SHP77 treated with DMSO at 0.1 percent for 48 hours (cell line): ENCODE measurements at places on chromosomes 3 and 15.

DNA sequence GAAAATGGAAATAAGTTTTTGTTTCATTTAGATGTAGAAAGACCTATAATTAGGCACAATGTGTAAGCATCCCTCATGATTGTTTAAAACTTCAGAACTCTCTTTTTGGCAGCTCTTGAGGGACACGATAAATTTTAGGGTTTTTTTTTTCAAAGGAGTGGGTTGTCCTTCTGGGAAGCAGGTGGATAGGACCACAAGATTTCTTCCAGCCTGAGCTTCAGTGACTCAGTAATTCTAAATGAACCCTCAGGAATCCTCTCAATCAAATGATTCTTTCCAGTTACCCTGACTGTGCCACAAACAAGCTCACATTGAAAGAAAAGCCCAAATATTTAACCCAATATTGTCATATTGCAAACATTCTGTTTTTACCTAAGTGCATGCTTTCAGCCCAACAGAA is 45.1 kb downstream of the COL8A1 start:
- DNase-seq = no peak

DNA sequence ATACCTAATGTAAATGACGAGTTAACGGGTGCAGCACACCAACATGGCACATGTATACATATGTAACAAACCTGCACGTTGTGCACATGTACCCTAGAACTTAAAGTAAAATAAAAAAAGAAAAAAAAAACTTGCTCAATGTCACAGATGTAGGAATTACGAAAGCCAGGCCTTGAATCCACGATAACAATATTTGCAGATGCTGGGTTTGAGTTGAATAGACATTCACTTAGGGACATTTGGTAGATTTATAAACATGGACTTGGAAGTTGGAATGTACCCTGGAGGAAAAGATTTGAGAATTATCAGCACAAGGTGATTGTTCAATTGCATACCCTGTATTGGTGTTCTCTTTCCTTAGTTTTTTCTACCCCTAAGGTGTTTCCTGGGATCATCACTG is 260.2 kb upstream of the PEX5L start:
- no peak for DNase-seq

DNA sequence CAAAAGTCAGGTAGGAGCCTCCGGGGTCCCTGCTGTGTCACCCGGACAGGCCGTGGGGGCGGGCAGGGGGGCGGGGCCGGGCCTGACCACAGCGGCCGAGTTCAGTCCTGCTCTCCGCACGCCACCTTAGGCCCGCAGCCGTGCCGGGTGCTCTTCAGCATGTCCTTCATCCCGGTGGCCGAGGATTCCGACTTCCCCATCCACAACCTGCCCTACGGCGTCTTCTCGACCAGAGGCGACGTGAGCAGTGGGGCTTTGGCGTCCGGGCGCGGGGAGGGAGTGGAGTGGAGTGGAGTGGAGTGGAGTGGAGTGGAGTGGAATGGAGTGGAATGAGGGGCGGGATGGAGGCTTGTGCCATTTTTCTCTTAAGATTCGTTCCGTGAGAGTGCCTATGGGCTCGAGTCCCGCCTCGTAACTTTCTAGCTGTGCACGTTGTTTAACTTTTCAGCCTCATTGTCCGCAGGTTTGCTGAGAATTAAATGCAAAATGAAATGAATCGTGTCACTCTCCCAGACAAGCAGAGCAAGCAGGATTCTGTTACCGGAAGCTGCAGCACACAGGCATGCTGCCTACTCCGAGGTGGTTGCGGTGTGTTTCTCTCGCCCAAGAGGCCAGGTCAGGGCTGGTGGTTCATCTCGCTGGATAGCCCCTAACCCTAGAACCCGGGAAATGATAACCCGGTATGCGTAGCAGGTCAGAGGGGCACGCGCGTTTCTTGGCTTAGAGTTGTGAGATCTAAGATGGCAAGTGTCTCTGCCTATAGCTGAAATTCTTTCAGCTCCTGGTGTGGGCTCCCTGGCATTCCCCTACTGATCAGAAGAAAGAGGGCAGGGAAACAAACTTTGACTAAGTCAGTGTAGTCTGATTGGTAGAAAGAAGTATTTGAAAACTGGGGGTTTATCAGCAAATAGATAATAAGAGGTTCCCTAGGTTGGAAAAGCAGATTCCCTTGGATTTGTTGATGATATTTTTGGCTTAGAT is at the start of gene FAH:
TSS of gene FAH (plus strand) at position 104 of the 981 bp plus-strand sequence. CDS start at position 160, 56 bp downstream.
- no peak for DNase-seq

GRCh38 chr3:38154033-38154494 is 11.3 kb upstream of the OXSR1 start:
- no peak for DNase-seq

GRCh38 chr3:185823078-185824044 is 1.5 kb downstream of the IGF2BP2 start:
- no peak for DNase-seq

GRCh38 chr3:87228316-87228715 is 1.2 kb downstream of the CHMP2B start:
- DNase-seq = no peak

DNA sequence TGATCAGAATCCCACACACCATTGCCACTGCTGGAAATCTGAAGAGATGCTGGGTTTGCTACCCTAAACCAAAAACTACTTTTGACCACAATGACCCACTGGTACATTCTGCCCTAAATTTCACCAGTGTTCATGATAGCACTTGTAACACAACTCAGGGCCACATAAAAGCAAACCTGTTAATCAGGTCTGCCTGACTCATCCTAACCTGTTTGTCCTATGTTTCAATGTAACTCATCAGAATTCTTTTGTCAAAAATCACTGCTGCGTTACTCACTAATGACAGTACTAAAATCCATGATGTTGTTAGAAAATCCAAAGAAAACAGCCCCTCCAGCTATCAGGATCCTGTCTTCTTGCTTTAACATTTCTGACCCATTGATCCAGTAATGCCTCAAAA is 55.6 kb upstream of the XCR1 start:
- DNase-seq = no peak

DNA sequence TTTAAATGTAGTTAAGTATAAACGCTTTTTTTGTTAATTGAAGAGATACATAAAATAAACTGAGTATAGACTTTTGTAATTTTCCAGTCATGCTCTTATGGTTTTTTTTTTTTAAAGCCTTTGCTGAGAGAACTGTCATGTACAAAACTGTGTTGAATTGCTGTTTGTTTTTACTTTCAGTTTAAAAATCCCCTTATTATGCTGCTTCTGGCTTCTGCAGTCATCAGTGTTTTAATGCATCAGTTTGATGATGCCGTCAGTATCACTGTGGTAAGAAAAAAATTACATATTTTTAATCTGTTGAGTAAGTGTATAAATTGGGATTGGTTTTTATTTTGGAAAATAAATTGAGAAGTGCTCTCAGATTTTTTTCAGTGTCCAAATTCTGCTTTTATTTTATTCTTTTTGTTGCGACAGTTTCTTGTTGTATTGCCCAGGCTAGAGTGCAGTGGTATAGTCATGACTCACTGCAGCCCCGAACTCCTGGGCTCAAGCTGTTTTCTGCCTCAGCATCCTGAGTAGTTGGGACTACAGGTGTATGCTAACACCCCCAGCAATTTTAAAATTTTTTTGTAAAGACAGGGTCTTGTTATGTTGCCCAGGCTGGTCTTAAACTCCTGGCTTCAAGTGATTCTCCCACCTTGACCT is 40.7 kb downstream of the ATP2C1 start:
- no peak for DNase-seq

- no peak for DNase-seq
Observed at GRCh38 chr15:41501931-41502794, 8.5 kb downstream of the ITPKA start.

DNA sequence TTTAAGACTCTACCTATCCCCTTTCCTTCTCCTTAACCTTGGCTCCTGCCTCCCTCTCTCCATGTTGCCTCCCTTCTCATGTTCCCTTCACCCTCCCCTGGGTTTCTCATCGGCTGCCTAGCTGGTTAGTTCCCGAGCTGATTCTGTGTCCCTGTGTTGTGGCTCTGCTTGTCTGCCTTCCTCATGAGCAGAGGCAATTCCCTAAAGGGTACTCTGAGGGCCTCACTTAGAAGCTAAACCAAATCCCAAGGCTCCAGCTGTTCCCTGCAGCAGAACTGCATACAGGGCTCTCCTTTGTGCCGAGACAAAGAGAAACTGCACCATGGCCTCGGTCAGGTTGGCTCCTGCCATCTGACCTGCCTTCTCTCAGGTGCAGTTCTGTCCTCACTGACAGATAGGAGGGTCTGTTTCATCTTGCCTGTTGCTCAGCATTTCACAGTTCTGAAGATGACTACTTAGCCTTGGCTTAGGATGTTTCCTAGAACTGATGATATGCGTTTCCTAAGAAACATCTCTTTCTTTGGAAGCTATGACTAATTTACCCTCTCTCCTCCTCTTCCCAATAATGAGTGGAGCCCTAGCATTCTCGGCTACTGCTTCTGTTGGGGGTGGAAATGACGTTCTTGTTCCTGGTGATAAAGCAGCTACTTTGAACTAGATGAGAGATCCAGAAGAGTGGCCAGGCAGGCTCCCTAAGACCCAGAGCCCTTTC is 27.1 kb downstream of the DUOX1 start:
- DNase-seq = no peak

- no peak for DNase-seq
Observed at GRCh38 chr3:182978387-182978786, 2.0 kb downstream of the DCUN1D1 start.

DNA sequence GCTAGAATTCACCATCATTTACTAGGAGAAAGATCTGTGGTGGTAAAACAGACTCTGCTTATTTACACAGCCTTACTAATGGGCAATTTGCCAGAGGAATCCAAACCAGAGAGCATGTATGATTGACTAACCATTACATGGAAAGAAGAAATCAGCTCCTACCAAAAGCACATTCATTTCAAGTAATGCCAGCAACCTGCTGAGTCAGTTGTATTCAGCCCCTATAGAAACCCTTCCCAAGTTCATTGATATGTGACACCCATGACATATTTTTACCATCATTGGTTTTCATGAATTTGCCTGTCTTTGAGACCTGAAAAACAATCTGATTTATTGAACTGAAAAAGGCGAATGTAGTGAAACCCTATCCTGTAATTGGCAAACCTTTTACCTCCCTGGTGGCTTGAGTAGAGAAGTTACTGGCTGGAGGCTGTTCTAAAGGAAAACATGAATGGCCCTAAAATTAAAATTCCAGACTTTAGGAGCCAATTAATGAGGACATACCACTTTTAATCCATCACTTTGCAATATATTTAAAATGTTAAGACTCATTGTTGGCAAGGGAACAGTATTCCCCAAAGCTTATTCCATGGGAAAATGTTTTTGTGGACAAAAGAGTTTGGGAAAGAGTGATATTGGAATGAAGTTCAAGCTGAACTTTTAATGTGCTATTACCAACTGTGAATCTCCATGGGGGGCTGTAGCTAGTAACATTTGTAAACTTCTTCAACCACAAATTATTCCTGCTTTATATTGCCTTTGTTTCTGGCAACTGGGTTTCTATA is 542.9 kb downstream of the FHIT start:
- peak; percentile 17 for DNase-seq

GRCh38 chr15:68416158-68416535 is 15.8 kb downstream of the ITGA11 start:
- no peak for DNase-seq

DNA sequence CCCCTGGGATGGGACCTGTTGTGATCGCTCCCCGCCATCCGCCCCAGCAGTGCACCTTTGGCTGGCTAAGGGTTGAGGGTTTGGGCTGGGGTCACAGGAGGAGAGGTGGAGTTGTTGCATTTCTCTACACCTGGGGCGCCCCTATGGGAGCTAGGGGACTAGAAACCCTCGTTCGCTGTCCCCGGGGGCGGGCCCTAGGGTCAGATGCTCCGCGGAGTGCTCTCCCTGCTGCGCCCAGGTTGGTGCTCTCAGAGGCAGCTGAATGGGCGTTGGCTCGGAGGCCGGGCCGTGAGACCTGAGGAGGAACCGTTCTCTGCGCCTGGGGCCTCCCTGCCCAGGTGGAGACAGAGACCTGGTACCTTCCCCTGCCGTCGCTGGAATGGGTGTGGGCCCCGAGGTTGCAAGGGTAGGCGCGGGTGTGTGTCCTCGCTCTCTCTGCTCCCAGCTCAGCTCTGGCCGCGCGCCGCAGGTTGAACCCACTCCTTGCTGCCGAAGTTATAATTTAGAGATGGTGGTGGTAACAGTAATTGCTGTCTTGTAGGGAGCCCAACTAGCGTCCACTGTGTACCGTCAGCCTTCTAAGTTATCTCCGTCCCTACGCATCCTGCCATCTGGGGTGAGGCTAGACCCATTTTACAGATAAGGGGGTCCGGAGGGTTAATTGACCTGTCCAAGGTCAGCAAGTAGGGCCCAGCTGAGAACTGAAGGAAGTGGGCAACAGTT is 965 bp downstream of the FLNB start:
- DNase-seq = no peak

- no peak for DNase-seq
Observed at GRCh38 chr3:61252836-61253235, 1.6 kb upstream of the FHIT start.

DNA sequence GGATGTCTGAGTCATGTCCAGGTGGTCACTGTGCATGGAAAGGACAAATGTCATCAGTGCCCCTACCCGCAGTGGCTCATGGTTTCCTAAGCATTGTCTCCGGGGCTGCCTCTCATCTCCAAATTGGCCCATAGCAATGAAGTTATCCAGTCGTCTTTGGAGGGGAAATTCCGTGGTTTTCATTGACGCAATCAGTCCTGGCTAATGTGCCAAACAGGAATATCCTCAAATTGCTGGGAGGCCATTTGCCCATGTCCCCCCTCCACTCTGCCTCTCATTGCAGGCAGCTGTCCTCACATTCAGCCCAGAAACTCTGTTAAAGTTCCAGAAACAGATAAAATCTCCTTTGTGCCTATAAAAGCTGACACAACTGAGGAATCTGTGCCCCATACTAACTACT is 81.6 kb downstream of the MCTP2 start:
- no peak for DNase-seq

GRCh38 chr3:115074502-115074901 is 72.6 kb downstream of the ZBTB20 start:
- no peak for DNase-seq

GRCh38 chr3:175861916-175862315 is 1002.8 kb downstream of the NAALADL2 start:
- no peak for DNase-seq

- no peak for DNase-seq
Observed at GRCh38 chr3:58190291-58190690, 20.5 kb downstream of the DNASE1L3 start.

- no peak for DNase-seq
Observed at GRCh38 chr3:195542698-195543499, at the start of gene PPP1R2. TSS of gene PPP1R2 (minus strand) at chr3:195543325. CDS start at chr3:195543025, 300 bp downstream.

DNA sequence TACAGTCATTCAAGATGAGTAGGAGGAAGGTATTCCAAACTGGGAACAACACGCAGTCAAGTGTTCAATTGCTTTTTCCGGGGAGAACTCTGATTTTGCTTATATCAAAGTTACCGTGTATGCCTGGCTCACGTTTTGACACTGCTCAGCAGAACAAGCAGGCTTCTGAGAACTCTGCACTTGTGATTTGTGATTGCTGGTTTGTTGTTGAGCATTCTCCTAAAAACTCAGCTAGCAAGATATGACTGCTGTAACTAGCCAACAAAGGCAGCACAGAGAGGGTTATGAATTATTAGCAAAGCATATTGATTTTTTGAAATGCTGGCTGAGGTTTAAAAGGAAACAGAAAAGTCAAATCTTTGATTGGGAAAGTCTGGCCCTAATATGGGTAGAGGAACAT is 151.7 kb downstream of the ZPLD1 start:
- no peak for DNase-seq
